ENCODE measurements at places on chromosomes 2 and 18.

- no peak for DNase-seq
These were observed 188.8 kb upstream of the EPC2 start for GRCh38 chr2:148455791-148456190.

- DNase-seq: no peak
These were observed 53.5 kb downstream of the C18orf63 start for GRCh38 chr18:74368901-74369705.

DNA sequence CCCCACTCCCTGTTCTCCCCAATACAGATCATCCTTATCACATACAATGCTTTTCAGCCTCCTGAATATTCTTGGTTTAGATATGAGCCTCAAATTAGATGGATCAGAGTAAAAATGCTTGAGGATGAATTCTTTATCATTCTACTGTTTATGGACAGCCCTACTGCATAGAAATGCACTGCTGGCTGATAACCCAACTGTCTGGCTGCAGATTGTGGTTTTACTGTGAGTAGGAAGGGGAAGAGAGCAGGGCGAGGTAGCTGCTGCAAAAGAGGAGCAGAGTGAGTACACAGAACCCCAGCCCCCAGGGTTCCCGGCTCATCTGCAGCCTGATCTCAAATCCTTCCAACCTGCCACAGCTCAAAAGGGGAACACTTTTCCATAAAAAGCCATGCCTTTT lies 29.4 kb upstream of the NCOA1 start:
- no peak for DNase-seq

- DNase-seq: peak; percentile 16
These were observed 447.5 kb upstream of the SLC14A2 start for GRCh38 chr18:45167631-45168280.

DNA sequence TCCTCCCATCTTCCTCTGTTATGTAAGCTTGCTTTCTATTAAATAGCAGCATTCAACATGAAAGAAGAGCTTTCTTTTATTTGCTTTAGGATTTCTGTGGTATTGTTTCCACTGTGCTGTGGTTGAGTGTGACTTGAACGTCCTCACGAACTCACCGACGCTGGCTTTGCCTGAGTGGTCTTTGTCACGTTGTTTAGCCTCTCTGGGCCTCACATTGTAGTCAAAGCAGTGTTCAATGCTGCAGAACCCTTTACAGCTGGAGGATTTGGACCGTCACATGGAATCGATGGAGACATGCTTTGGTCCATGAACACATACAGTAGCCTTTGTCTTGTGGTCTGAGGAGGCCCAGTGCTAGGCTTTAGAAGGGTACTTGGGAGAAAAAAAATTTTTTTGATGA lies 66.3 kb downstream of the TANC1 start:
- DNase-seq: no peak

DNA sequence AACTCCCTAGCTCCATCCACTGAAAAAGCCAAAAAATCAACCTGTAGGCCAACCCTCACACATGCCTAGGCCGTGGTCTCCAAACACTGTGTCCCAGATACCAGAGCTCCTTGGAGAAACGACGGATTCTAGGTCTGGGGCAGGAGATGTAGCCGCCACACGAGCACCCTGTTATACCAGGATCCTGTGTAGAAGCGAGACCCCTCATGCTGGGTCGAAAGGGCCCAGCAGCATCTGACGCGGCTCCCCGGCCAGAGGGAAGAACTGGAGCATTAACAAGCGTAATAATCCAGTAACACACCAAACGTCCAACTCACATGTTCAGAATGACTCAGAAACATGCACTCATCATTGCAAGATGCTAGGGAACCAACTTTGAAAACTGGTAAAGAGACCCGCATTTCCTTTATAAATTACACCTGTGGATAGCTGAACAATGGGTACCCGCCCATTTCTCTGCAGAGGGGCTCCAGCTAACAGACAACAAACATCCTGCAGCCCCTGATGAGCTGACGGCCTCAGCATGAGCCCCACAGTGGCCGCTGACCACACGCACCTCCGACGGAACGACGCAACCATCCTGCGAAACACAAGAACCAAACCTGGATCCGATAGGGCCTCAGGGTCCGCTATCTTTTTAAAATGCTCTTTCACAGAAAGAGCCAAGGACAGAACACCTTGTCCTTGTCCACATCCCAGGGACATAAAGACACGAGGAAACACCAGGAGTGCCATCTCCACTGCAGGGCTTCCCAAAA lies 14.2 kb downstream of the SLC66A2 start:
- DNase-seq: no peak

DNA sequence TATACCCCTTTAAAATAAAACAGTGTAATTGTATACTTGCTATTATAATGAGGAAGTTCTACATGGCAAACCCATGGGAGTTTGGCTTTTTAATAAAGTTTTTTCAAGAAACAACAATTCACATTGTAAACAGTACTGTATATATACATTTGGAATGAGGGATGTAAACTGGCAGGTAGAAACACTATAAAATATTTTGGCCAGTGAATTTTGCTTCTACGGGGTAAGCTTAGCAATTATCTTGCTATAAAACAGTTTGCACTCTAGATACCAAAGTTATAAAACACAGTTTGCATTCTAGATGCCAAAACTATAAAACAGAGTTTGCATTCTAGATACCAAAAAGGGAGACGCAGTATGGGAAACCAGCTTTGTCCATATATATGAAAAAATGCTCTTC lies 16.6 kb downstream of the THUMPD2 start:
- DNase-seq: no peak

DNA sequence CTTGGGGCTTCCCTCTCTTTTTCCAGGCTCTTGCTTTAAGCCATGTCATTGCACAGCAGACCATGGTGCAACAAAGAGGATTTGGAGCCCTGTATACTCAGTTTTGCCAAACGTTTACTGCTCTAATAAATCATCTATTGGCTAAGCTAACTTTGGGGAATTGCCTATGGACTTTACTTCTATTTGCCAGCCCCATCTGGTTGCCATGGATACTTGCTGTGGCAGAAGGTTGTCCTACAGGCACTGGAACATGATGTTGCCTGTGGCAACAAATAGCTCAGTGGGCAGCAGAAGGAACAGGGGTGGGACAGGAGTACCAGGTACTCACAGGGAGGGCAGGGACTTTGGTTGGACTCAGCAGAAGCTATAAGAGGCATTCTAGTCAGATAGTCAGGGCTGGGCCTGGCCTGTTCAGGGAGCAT lies 129.7 kb downstream of the CCDC85A start:
- no peak for DNase-seq

GRCh38 chr18:51531501-51531900 lies 334.0 kb upstream of the MEX3C start:
- DNase-seq: no peak

GRCh38 chr2:188853307-188853706 lies 120.9 kb upstream of the COL3A1 start:
- peak; percentile 21 for DNase-seq

Measured in NCI-H226 (cell line).